ENCODE measurements at places on chromosomes 11 and 22.
A peak's percentile ranks its signal among the peaks of the same experiment; 100 is the strongest.

DNA sequence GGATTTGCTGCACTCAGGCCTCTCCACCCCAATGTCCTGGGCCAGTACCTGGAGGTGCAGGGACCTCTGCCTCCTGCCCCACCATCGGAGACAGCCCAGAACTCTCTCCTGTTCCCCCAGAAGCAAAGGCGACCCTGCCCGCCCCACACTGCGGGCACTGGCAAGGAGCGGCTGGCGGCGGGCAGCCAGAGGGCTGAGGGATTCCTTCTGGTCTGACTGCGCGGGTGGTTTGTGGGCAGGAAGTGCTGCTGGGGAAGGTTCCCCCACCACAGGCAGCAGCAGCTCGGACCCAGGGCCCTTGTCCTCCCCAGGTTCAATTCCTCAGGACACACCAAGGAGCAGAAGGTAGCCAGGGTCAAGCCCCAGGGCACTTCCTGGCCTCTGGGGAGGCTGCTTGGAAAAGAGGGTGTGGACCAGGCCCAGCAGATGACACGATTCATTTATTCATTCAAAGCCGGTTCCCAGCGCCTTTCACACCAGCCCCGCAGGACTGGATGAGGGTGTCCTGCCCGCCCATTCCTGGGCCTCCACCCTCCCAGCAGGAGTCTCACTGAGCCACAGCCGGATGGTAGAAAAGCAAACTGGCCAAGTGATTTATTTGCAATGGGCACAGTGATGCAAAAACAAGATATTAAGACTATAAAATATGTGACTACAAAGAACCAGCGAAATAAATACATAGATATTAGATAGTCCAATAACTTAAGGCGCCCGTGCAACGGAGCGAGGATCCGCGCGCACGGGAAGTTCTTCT is 1.2 kb downstream of the PHLDA2 start:
- no peak for DNase-seq

GRCh38 chr11:67367761-67368227 is 5.6 kb downstream of the CLCF1 start:
- no peak for DNase-seq

- DNase-seq: no peak
These were observed 5.5 kb upstream of the ANKK1 start for GRCh38 chr11:113382121-113382520.

- peak; percentile 38 for DNase-seq
These were observed 29.8 kb upstream of the MSANTD2 start for GRCh38 chr11:124829986-124830385.

DNA sequence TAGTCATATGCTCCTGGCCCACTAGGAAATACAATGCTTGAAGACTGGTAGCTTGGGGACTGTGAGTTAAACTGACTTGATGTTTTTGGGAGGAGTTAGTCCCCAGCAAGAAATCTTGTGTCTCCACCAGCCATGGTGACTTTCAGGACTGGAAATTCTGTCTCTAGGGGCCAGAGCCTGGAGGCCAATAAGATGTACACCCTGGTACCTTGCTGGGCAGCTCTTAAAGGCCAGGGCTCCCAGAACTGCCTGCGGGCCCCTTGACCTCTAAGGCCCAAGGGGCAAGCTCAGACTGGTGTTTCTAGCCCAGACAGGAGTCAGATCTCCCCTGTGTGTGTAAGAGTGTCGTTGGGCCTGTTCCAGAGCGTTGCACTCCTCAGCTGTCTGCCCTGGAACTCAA is 128.7 kb upstream of the C11orf58 start:
- DNase-seq: no peak

DNA sequence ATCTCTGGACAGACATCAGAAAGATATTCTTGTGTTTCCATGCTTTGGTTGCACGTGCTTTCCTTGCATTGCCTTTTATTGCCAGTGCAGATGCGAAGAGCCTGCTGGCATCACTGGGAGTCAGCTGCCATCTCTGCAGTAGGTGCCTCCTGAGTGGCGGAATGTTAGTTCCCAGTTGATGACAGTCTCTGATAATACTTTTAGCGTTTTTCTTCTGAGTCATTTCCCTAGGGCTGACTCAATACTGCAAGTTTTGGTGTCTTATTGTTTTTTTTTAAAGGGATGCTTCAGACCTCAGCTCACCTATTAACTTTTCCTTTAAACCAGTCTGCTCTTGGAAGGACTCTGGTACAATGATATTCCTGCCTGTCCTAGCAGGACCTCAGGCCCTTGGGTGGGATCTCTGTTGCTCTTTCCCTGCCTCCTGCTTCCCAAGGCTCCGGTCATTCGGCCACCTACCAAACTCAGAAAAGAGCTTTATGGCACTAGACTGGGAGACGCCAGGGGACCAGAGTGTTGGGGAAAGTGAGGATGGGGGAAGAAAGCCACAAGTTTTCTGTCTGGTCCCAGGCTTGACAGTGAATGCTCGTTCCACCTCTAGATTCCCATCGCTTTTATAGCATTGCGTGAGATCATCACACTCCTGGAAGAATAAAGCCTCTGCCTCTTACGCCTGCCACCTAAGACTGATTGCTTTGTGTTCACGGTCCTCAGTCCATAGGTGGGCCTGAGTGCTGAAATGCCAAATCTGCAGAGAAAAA is 308.7 kb downstream of the DDX10 start:
- DNase-seq: peak; percentile 85

DNA sequence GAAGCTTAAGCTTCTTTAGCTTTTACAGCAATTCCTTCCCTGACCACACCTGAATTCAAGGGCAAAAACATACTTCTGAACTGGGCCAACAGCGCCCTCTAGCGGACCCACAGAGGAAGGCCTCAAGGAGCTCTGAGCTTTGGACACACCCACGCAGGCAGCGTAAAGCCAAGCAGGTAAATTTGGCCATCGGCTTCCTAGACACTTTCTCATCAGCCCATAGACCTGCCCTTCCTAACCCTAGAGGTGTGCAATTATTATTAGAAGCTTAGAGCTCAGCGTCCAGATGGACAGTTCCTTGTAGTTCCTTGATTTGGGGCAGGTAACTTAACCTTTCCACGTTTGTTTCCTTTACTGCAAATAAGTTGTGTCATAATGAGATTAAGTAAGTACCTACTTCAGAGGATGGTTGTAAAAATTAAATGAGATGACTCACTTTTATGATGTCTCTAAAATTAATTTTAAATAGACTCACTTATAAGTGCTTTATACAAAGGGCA is 25.7 kb upstream of the HMGXB4 start:
- DNase-seq: peak; percentile 38

GRCh38 chr22:50192436-50193204 is 6.9 kb downstream of the TRABD start:
- no peak for DNase-seq

GRCh38 chr11:105392556-105392955 is 217.3 kb upstream of the GRIA4 start:
- peak; percentile 4 for DNase-seq

GRCh38 chr11:34408580-34409172 is 30.1 kb upstream of the CAT start:
- no peak for DNase-seq

GRCh38 chr11:113173126-113173525 is 141.3 kb upstream of the TTC12 start:
- no peak for DNase-seq
